ENCODE measurements at places on chromosomes 4 and X. TPM values are rescaled to one million over a fixed set of nuclear protein-coding genes. Genes with fewer than 3 reads are reported as not detected.

MGARP gene
- total RNA-seq, result 0.13 TPM

FOXO4 gene
- total RNA-seq, result 13.2 TPM

GUCY1B1 gene
- 2.1 TPM for total RNA-seq

PPP2R2C gene
- 0.13 TPM for total RNA-seq

GRIA3 gene
- 3.1 TPM for total RNA-seq

ERAS gene
- not detected for total RNA-seq
